ENCODE measurements at places on chromosomes 11 and 22.

GRCh38 chr11:69380451-69380901 lies 86.5 kb downstream of the MYEOV start:
- no peak for DNase-seq

DNA sequence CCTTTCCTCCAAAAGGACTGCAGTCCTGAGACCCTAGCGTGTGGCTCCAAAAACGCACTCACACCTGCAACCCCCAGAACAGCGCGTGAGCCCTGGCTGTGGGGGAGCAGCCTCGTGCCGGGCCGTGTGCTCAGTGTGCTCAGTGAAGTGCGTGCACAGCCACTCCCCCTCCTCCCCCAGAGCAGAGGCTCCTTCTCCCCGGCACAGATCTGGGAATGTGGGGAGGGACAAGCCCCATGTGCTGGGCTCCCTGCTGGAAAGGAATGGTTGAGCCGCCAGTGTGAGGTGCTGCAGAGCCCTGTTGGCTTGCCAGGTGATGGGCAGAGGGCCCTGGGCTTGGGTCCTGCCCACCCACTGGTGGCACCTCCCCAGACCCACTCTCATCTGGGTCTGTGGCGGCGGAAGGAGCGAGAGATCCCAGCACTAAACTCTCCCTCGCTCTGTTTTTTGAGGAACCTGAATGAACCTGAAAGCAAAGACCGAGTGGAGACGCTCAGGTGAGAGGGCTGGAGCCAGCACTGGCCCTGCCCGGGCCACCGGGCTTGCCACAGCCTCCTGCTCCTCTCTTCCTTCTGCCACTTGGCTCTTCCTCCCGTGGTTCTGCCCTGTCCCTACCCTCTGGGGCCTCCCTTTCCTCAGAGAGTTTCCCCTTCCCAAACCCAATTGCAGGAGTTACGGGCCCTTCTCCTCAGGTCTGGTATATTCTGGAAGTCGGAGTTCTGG lies 9.0 kb downstream of the RCOR2 start:
- no peak for DNase-seq

GRCh38 chr11:47881145-47881544 lies 33.0 kb upstream of the NUP160 start:
- no peak for DNase-seq

DNA sequence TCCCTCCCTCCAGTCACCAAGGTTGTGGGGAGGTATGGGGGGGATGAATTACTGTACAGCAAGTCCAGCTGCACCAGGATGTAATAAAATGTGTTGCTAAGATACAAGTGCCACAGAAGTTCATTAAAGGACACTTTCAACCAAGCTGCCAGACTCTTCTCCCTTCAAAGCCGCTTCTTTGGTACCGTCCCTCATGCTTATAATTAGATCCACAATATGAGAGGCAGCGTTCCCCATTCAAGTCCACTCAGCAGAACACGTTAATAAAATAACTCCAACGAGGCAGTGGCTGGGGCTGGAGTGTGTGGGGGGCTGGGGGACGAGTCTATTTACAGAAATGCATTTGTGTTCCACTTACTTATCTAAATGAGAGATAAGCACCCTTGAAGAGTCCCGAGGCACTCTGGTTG lies 14.7 kb downstream of the PHF21B start:
- no peak for DNase-seq

DNA sequence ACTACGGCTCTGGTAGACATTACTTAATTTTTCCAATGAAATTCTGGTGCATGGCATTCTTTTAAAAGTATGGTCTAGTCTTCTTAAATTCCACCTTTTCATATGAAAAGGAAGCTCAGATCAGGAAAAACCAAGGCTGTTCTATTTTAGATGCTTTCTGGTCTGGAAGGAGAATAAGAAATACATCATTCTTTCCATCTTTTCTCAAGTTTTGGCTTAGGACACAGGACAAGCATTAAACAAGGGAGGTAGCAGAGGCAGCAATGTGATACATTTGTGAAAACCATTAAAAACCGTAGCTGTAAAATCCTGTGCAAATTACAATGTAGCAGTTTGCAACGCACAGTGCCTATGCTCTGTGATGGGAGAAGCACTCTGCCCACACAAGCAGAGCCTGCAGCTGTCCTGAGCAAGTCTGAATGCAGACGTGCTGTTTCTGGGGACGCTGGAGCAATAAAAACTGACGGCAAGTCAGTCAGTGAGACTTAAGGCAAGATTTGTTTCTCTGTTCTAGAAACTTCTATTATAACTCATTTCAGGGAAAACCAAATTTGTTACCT lies 23.7 kb downstream of the NAP1L4 start:
- no peak for DNase-seq

- no peak for DNase-seq
Observed at GRCh38 chr11:118497831-118498230, 29.4 kb upstream of the TTC36 start.

- DNase-seq, result no peak
Observed at GRCh38 chr22:22856364-22856763, 31.3 kb upstream of the IGLL5 start.

DNA sequence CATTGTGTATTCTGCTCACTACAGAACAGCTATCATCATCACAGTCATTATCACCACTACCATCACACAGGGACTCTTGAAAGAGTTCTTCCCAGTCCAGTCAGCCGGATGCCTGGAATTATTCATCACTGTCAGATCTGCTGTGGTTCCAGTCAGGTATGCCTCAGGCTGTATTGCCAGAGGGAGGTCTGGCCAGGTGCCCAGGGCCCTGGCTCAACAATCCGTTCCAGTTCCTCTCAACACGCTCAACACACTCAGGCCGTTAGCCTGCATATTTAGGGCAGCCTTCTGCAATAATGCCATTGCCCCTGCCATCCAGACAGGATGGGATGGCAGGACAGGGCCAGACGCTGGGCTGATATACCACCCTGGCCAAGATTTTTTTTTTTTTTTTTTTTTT lies 28.6 kb upstream of the RASL10A start:
- no peak for DNase-seq

DNA sequence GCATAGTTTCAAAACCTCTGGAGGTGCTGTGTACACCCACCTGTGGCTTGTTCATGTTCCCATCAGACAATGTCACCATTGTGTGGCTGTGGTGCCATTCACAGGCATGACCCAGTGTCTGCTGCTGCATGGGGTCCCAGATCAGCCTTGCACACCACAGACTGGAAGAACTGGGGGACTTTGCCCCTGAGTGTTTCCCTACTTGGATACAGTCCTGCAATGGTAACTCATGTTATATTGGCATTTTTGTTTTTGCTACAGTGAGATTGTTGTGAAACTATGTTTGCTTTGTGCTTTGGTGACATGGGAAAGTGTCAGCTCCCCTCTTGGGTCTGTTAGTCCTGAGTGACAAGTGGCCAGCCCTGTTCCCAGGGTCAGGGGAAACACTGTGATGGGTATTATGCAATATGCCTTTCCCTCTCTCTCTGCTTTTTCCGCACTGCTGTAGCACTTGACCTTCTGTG lies 108.8 kb downstream of the NAV2 start:
- no peak for DNase-seq

GRCh38 chr22:17403906-17404305 lies 34.6 kb downstream of the CECR2 start:
- no peak for DNase-seq

DNA sequence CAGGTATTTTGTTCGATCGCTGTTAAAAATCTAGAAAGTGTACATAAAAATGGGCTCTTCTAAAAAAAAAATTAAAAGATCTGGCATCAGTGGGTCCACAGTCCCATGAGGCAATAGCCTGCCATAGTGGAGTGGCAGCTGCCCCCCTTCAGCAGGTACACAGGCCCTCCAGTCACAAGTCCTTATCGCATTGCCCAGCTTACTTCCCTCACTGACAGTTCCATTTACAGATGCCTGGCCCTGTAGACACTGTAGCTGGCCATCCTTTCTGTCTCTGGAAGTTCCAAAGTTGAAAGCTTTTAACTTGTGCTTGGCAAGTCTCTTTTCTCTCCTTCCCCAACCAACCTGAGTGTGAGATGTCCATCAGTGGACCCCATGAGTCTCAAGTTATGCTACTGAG lies 11.4 kb downstream of the ZNRF3 start:
- DNase-seq, result no peak

DNA sequence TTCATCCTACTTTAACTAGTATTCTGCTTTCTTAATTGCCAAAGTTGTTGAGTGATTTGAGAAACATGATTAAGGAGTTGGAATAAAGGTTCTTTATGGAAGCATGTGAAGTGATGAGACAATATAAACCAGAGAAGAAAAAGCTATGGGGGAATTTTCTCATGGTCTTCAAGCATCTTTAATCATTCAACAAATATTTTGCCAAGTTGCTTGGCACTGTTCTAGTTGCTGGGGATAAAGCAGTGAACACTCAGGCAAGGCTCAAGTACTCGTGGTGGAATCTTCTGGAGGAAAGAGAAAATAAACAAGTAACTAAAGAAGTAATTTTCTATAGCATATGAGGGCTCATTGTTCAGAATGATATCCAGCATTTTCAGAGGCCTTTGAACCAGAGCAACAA lies 9.2 kb upstream of the PIWIL4 start:
- no peak for DNase-seq

DNA sequence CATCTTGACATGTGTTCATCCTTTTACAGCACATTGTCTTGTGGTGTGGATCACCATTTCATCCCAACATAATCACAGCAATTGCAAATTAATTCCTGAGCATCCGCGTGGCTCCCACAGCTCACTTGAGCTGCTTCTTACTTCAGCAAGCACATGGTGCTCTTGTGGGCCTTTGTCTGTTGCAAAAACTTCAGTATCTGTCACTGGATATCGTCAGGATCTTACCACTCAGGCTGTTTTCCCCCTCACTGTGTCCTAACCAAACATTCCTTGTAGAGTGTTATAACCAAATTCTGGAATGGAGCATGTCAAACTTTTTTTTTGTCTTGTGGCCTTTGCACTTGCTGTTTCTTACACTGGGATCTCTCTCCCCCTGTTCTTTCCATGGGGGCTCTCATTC lies 683.1 kb upstream of the ARHGAP42 start:
- no peak for DNase-seq

DNA sequence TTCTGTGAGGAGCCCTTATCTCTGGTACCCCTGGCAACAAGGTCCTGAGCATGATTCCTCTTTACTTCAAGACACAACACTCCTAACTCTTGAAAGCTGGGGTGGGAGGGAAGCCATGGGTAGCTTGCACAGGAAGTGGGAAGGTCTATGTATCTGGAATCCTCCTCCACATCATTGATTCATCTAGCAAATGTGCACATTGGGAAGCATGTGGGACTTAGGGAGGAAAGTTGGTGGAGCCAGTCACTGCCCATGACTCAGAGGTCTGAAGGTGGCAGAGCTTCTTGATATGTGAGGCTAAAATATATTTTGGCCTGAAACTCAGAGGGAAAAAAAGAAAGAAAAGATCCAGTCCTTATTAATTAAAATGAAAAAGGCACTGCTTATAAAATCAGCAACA lies 1000.9 kb downstream of the DLG2 start:
- no peak for DNase-seq

- DNase-seq, result no peak
Observed at GRCh38 chr11:19419021-19419750, 178.4 kb upstream of the E2F8 start.

Data from stimulated activated CD4-positive, alpha-beta T cell treated with anti-CD3 and anti-CD28 coated beads, Interleukin-1b, Interleukin-23, amount 100 ng/mL, for 4 hours (primary cell).